A549 treated with GW870086 at 1 μM for 4 hours (cell line): ENCODE measurements at places on chromosomes 11 and 22. TPM values are rescaled to one million over a fixed set of nuclear protein-coding genes. Genes with fewer than 3 reads are reported as not detected.

Gene HPS4
- total RNA-seq, result 12.9 to 16.7 TPM (median 15.6 TPM) in 5 replicates

Gene CHRM1
- total RNA-seq, result 0.06 TPM in 2 of 5 replicates, not detected in the others

Gene CDHR5
- 0.08 to 0.14 TPM (median 0.09 TPM) in 3 of 5 replicates, not detected in the others for total RNA-seq

Gene C11orf65
- total RNA-seq, result 0.12 to 0.49 TPM (median 0.14 TPM) in 3 of 5 replicates, not detected in the others

Gene LRRC4C
- not detected in 5 replicates for total RNA-seq

Gene SCGB1A1
- 0.40 TPM in 1 of 5 replicates, not detected in the others for total RNA-seq

Gene RFPL2
- 0.11 to 0.49 TPM (median 0.19 TPM) in 4 of 5 replicates, not detected in the other for total RNA-seq

Gene B4GAT1
- total RNA-seq, result 12.6 to 17.8 TPM (median 17.0 TPM) in 5 replicates

Gene YPEL1
- 0.16 to 0.54 TPM (median 0.30 TPM) in 5 replicates for total RNA-seq

Gene SAA1
- 0.97 to 2.6 TPM (median 1.6 TPM) in 5 replicates for total RNA-seq

Gene FOLR1
- total RNA-seq, result 0.16 to 0.30 TPM (median 0.24 TPM) in 3 of 5 replicates, not detected in the others

Gene NAALAD2
- total RNA-seq, result not detected in 5 replicates

Gene CCDC88B
- 10.0 to 12.0 TPM (median 10.1 TPM) in 5 replicates for total RNA-seq

Gene OVOL1
- total RNA-seq, result 0.05 to 0.09 TPM (median 0.08 TPM) in 3 of 5 replicates, not detected in the others

Gene GSTT2B
- total RNA-seq, result 0.26 to 0.54 TPM (median 0.37 TPM) in 4 of 5 replicates, not detected in the other

Gene DLG2
- total RNA-seq, result 0.28 to 0.30 TPM (median 0.29 TPM) in 4 of 5 replicates, not detected in the other

Gene OSBP2
- total RNA-seq, result 8.9 to 11.4 TPM (median 9.8 TPM) in 5 replicates

Gene OR6T1
- total RNA-seq, result not detected in 5 replicates

Gene MACROD1
- 8.8 to 15.6 TPM (median 13.6 TPM) in 5 replicates for total RNA-seq

Gene CARD18
- total RNA-seq, result not detected in 5 replicates

Gene MS4A4A
- not detected in 5 replicates for total RNA-seq

Gene OR52N4
- not detected in 5 replicates for total RNA-seq

Gene ZNF215
- total RNA-seq, result 0.88 to 1.2 TPM (median 1.1 TPM) in 5 replicates

Gene LGALS12
- 0.16 TPM in 1 of 5 replicates, not detected in the others for total RNA-seq

Gene SYCE3
- 0.40 to 0.80 TPM (median 0.75 TPM) in 3 of 5 replicates, not detected in the others for total RNA-seq

Gene TMEM45B
- 0.13 to 0.17 TPM (median 0.16 TPM) in 3 of 5 replicates, not detected in the others for total RNA-seq

Gene ST14
- 0.09 to 0.30 TPM (median 0.14 TPM) in 5 replicates for total RNA-seq

Gene PDGFD
- 6.8 to 8.6 TPM (median 7.7 TPM) in 5 replicates for total RNA-seq

Gene AGBL2
- 0.86 to 2.0 TPM (median 1.00 TPM) in 5 replicates for total RNA-seq

Gene SPON1
- not detected in 5 replicates for total RNA-seq
